ENCODE measurements at places on chromosomes 7 and 10.

- no peak for DNase-seq
These were observed 32.6 kb downstream of the GRID1 start for GRCh38 chr10:86333826-86334487.

DNA sequence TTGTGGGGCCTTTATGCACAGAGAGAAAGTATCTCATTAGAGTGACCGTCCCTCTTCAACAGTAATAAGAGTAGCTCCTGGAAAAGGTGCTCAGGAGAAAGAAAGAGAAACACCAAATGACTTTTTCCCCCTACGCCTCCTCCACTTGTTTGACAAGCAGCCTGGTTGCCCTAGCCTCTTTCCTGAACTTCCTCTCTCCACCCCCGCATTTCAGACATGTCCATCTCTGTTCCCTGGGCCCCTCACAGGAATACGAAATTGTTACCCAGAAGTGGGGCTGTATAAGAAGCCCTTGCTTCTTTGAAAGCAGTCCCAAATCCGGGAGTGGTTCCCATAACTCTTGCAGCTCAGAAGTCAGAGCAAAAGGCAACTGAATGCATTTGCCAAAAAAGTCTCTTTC lies 119.6 kb upstream of the ADO start:
- DNase-seq: no peak

DNA sequence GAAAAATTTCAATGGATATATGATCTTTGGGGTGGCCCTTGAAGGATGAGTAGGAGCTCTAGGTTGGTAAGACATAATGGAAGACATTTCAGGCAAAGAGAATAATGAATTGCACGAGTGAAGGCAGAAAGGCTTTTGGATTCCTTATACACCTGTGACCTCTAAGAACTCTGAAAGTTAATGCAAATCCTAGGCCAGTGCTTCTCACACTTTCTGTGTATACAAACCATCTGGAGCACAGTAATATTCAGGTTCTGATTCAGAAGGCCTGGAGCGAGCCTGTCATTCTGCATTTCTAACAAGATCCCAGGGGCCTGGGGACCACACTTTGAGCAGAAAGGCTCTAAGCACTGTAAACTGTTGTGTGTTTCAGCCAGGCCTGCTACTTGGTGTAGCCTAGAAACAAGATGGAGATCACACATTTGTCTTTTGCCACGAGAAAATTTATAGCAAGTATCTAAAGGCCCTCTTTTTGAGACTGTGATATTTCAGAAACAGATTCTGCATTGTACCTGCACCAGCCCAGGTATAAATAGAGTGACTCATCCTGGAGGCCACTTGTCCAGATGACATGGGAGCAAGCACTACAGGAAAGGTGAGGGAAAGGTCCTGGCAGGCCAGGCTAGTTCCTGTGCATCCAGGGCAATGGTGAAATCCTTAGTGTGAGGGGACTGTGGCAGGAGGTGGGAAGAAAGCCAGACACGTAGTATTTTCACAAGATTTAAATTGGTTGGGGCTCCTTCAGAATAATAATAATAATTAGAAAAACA lies 24.4 kb downstream of the MRPS33 start:
- DNase-seq: no peak

GRCh38 chr10:17842641-17843040 lies 33.5 kb downstream of the MRC1 start:
- DNase-seq: no peak

DNA sequence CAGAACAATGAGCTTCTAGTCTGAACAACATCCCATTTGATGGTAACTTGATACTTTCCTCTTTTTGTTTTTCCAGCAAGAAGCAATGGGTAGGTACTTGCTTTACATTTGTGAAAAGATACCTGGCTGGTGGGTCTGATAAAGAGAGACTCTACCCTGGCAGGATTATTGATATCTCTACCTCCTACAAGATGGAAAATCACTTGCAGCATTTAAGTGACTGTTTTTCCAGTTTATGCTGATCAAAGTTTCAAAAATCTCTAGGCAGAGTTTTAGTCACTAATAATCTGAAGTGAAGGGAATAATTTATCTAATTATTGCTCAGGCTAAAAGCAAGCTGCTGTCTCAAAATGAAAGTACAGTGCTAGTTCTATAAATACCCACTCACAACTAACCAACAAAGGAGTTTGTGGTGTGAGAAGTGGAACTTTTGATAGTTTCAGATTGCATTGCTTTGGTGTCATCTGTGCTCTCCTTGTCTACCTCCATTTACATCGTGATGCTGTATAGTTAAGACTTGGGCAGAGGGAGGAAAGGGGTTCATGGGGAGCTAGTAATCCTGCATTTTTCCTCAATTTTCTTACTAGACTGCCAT lies 86.0 kb upstream of the ANKRD1 start:
- DNase-seq: no peak
